Gastrocnemius medialis (tissue), 4 donors: ENCODE measurements at places on chromosomes 5 and 9. TPM values are rescaled to one million over a fixed set of nuclear protein-coding genes. Genes with fewer than 3 reads are reported as not detected.

DNA sequence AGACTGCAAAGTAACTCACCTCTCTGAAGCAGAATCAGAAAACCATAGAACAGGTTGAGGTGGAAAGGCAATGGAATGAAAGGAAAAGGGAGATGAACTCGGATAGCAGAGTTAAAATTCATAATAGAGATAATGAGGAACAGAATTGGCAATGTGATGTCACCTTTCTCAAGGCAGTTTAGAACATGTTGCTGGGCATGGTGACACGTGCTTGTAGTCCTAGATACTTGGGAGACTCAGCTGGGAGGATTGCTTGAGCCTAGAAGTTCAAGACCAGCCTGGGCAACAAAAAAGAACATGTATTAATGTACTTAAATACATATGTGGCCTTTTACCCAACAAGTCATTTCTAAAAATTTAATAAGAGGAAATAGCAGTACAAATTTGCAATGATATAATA, 81.6 kb upstream of the MIER3 start:
- DNase-seq = no peak

- no peak for DNase-seq
Observed at GRCh38 chr5:115558388-115558956, 13.9 kb upstream of the FEM1C start.

- no peak for DNase-seq
Observed at GRCh38 chr5:119079318-119079921, 8.5 kb downstream of the DMXL1 start.

DNA sequence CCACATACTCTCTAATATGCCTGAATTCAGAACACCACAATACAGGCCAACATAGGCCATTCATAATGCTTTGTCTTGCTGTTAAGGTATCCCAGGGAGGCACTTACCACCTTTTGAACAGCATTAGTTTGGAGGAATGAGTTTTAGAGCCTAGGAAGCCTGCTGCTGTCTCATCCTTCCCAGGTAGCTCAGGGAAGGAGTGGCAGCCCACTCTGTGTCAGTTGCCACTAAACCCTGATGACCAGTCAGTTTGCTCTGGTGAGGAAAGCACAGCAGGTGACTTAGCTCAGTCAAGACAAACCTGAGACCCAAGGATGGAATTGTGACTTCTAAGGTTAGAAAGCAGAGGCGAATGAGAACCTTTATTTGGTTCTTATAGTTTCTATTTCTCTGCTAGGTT, 337.4 kb upstream of the ATP10B start:
- DNase-seq = no peak

The GABRB2 gene
- 0.97 TPM for total RNA-seq

DNA sequence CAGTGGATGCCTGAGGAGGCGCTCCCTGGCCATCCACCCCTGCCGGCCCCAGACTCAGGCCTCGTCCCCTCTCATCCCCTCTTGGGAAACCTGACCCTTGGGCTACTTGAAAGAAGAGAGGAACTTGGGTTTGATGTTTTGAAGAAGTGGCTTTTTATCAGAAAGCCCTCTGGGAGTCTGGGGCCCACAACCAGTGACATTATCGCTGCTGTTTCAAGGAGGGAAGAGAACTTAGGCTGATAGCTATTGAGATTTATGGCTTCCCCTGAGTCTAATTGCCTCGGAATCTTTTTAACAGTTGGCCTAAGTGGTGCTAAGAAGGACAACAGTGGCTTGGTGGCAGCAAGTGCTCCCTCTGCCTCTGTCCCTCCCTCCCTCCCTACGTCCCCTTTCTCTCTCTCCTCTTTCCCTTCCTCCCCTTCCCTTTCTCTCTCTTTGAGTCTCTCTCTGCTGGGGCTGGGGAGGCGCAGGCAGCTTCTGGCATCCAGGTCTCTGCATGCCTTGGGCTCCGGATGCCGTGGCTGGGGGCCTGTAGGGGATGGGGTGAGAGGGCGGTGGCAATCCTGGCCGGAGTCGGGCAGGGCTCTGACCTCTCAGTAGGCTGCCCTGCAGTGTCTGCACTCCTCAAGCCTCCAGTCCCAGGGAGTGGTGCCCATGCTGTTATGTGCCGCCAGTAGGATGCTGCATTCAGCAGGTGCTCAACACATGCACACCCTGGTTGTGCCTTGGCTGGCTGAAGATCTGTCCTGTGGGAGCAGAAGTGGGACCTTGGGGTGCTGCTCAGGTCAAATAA, 49.6 kb upstream of the RXRA start:
- no peak for DNase-seq
